ENCODE measurements at places on chromosomes 3 and 15.

GRCh38 chr15:53520996-53521395, 238.5 kb downstream of the WDR72 start:
- no peak for DNase-seq

GRCh38 chr3:114872588-114872987, 274.5 kb downstream of the ZBTB20 start:
- DNase-seq: no peak

GRCh38 chr3:64686446-64686908, 1.3 kb downstream of the ADAMTS9 start:
- no peak for DNase-seq

GRCh38 chr15:26550880-26551279, 222.0 kb downstream of the GABRB3 start:
- no peak for DNase-seq

DNA sequence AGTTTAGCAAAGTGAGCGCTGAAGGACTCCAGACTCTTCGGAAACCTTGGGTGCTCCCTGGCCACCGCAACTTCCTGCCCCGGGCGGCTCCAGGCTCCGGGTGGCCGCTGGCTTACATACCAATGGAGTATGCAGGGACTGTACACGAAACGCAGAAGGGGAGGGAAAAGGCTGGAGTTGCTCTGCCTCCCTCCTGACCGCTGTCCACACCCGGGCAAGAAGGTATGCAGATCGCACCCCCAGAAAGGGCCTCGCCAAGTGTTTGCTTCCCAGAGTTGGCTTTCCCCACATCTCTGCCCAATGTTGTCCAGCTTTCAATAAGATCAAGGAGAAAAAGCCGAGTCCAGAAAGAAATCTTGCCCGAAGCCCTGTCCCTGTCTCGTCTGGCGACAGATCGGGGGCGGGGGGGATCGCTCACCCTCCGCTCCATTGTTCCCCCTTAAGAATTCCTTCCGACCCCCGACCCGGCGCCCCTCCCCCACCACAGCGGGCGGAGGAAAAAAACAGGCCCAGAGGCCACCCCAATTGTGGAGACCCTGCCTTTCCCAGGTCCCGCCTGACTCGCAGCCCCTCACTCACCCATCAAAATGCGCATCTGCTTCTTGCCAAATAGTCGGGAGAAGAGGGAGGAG, 533 bp downstream of the ARF4 start:
- DNase-seq: no peak

- DNase-seq: no peak
Observed at GRCh38 chr3:62020706-62021105, 352.6 kb downstream of the FEZF2 start.

DNA sequence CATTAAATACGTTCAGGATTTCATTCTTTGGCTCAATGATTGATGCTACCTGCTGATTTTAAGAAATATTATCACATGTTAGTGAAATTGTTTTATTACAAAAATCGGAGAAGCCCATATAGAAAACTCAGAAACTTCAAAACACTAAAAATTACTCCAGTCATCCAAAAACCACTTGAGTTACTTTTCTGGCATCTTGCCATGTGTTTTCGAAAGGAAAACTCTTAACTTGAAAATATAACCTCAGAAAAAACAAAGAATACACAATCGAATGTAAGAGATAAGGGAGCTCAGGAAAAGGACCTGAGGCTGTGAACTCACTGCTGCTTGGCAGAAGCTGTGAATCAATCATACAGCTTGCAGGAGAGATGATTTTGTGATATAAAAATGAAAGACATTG, 151.3 kb upstream of the SLITRK3 start:
- DNase-seq: no peak

- no peak for DNase-seq
Observed at GRCh38 chr15:76168237-76168984, 108.6 kb downstream of the TMEM266 start.

- DNase-seq: no peak
Observed at GRCh38 chr15:96326328-96327154, 4.0 kb upstream of the NR2F2 start.

DNA sequence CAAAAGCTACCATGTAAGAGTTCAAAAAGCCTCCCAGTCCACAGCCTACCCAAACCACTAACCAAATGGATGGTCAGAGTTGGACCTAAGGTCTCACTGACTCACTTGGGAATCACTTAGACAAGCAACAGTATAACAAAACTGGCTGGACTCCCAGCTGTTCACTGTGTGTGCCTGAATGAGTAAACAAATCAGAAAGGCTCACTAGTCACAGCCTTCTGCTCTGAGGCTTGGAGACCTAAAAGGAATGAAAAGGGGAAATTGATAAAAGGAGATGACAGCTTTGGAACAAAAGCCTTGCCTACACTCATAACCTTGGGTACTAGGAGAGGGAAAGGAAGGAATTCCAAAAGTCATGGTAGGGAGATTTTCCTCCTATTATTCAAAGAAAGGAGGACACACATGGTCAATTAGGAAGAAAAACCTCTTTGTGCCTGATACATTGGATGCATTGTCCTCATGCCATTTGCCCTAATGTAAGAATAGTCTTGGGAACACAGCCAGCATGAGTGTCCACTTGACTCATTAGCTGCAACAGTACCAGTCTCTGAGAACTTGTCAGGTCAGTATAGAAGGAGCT, 92.3 kb downstream of the FRMD5 start:
- DNase-seq: no peak

- no peak for DNase-seq
Observed at GRCh38 chr3:99683876-99684275, 45.5 kb downstream of the COL8A1 start.

DNA sequence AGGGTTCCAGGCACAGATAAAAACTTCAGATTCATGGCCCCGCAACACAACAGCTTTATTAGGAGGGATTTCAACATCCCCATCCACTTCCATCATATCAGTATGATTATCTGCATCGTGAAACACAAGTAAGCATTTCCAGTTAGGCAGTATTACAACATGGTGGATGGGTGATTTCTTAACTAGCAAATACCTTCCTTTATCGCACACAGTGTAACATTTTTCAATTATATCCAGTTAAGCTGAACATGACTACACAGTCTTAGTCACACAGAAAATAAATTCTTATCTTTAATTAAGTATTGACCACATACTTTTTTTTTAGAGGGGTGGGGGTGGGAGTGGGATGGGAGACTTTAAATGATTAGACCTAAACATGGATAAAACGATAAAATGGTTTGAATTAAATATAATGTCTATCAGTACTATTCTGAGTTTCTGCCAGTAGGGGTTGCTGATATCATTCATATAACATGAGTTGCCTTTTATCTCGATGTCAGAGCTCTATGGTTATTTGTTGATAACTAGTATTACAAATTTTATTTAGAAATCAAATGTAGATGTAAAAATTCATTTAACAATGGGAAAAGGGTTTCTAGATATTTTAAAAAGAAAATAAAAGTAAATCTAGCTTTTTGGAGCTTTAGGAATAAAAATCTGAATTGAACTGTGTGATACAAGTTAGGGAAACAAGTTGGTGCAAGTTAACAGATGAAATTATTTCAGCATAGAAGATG, 146.6 kb downstream of the TBL1XR1 start:
- no peak for DNase-seq

- no peak for DNase-seq
Observed at GRCh38 chr15:23002920-23003319, 22.8 kb upstream of the CYFIP1 start.

DNA sequence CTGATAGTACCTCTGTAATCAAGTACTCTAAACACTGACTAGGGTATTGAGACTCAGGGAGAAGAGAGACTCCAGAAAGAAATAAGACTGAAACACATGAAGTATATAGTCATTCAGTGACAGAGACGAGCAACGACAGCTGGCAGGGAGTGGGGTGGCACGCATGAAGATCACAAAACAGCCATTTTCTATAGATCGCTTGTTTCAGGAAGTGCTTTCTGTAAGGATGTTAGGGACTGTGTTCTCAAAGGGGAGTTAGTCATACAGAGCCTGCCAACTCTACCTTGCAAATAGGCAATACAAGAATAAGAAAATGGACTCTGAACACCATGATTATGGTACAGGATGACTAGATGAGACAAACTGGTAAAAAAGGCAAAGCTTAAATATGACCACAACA, 139.5 kb downstream of the TBL1XR1 start:
- peak; percentile 29 for DNase-seq

- no peak for DNase-seq
Observed at GRCh38 chr3:178750639-178751300, 214.5 kb downstream of the KCNMB2 start.

- no peak for DNase-seq
Observed at GRCh38 chr3:52238193-52238760, 681 bp downstream of the TWF2 start.

- DNase-seq: no peak
Observed at GRCh38 chr3:175573226-175573625, 714.1 kb downstream of the NAALADL2 start.

DNA sequence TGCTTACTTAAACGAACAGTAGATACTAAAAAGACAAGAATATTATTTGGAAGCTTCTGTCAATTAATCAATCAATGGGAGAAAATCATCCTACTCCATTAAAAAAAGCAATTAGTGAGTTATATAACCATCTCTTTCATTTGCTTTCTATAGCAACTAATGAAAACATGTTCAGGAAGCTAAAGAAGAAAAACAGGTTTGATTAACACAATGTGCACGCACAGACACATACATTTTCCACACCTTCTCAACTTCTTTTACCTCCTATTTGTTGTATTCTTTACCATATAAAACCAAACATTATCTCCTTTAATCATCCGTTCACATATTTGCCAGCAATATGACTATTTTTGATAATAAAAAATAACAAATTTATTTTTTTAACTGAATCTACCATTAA, 111.3 kb downstream of the GBE1 start:
- DNase-seq: no peak

- DNase-seq: no peak
Observed at GRCh38 chr3:101791778-101792177, 12.8 kb downstream of the NXPE3 start.

GRCh38 chr3:39542588-39542988, 75.1 kb downstream of the MOBP start:
- no peak for DNase-seq

- DNase-seq: no peak
Observed at GRCh38 chr3:134407239-134407625, 33.0 kb upstream of the AMOTL2 start.

DNA sequence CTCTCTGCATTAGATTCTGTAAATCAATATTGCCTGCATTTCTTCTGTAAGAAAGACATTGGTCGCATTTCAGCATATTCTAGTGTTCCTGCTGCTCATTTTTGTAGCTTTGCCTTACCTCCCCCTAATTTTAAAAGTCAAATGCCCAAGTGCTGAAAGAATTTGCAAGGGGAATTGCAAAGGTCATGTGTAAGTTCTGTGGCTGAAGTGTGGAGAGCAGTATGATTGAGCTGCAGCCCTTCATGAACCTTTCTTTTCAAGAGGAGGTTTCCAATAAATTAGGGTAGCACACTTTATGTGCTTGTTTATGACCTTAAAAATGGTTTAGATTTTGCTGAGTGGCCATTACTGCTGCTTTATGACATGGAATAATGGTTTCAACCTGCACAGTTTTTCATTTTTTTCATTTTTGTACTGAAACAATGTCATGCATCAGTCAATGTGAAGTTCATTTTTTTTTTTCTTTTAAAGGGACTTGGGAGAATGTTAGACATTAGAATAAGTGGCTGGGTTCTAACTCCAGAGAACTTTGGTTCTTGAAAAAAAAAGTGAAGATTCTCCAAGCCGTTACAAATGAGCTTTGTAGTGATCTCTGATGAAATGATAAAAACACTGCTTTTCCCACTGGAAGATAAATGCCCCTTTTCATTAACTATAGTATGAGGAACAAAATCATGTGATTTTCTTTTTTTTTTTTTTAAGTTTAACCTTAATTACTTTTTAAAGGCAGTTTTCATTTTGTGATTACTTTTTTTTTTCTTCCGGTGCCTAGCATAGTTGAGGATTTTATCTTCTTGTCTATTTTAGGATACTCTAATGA, 99.6 kb downstream of the MITF start:
- DNase-seq: no peak

- no peak for DNase-seq
Observed at GRCh38 chr15:47364230-47365141, 352.8 kb upstream of the SEMA6D start.

DNA sequence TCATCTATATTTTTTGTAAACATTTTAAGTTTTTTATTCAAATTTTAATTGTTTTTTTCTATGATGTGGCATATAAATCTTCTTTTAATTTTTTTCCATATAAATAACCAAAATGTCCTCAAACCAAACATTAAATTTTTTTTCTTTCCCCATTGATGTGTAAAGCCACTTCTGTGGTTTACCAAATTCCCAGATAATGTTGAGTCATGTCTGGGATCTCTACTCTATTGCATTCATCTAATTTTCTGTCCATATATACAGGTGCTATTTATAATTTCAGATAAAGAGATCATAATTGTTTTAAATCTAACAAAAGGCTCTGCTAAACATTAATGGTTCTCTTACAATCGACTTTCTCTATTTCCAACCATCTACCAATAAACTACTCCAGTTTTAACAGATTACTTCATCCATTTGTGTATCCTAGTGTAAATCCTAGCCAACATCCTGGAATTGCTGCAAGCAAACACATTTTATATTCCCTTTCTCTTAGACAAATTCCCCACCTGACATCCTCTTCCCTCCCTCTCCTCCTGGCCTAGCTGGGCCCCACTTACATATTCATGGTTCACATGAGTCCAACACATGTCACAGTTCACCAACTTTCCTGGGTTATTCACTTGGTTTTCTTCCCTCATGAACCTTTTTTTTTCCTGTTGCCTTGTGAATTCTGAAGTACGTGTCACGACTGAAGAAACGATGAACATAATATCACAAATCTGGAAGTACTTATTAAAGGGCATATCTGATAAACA, 368.0 kb upstream of the AGTR1 start:
- DNase-seq: no peak

DNA sequence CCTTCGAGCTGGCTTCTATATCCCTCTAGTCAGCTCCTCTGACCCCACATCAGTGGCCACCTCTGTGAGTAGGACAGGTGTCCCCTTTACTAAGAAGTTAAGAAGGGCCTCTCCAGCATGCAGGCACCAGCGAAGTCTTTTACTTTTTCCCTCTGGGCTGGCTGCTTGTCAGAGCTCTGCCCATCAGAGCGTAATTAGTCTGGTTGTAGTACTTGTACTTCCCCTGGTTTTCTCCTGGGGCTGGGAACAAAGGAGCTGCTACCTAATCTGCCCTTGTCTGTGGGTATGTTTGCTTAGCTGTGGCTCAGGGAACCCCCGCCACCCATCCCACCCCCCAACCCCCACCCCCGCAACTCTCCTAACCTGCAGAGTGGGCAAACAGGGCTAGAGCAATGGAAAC, 27.4 kb upstream of the ALPK3 start:
- DNase-seq: no peak

- DNase-seq: no peak
Observed at GRCh38 chr3:42081838-42082473, 9.2 kb upstream of the TRAK1 start.

DNA sequence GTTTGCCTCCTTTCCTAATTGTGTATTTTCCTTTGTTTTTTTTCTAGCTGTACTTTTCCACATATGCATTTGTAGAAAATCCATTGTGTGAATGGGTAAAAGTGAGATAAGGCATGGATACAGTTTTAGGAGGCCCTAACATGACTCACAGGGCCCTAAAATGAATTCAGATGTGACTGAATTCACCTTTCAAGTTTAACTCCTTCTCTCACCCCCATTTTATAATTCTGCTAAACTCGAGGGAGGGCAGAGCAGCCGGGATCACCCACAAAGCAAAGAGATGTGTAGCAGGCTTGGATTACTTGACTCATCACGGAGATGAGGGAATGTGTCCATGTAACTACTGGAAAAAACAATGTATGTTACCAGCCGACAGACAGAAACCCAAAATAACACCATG, 59.9 kb downstream of the FOXP1 start:
- DNase-seq: no peak

GRCh38 chr3:11818033-11818432, 28.7 kb downstream of the TAMM41 start:
- no peak for DNase-seq
